ENCODE measurements at places on chromosomes 1 and 21.

DNA sequence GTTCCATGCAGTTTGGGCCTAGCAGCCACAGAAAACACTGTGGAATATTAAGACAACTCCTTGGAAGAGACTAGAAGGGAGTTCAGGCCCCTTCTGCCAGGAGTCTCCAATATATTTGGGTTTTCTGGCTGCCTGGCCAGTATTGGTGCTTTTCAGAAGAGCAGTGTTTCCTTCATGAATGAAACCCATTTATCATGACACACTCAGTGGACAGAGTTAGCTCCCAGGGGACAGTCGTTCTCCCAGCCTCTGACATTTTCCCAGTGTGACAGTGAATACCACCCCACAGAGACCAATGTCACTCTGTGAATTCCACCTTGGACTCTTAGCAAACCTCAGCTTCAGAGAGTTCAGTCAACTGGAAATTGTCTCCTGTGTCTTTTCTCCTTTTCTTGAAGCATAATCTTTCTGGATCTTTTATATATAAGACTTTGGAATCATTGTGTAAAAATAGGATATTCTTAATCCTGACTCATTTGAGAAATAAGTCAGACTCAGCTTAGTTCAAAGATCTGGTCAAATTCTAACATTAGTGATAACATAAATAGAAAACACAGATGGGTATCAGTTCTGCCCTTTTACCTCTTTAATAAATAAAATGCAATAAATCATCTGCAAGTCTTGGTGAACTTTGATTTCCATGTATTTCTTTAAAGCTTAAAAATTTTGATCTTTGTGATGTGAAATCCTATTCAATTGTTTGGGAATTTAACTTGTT is 40.4 kb downstream of the GNG12 start:
- DNase-seq: no peak

- no peak for DNase-seq
Observed at GRCh38 chr1:116732726-116733125, 21.5 kb upstream of the CD2 start.

DNA sequence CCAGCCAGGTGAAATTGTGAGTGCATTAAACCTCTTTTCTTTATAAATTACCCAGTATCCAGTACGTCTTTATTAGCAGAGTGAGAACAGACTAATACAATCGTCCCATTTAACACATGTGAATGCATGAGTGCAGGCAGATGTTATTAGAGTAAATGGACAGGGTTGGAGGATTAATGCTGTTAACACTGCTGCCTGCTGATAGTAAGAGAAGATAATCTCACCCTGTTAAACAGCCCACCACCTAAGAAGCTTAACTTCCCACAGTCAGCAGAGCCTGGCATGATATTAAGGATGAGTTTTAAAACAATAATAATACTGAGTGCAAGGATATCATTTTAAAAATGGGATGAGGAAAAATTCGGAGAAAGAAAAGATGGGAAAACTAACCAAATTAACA is 181.4 kb upstream of the LHX8 start:
- DNase-seq: no peak

- DNase-seq: no peak
Observed at GRCh38 chr1:199937661-199938060, 89.8 kb upstream of the NR5A2 start.

- DNase-seq: no peak
Observed at GRCh38 chr1:184160236-184160635, 108.7 kb downstream of the TSEN15 start.

- DNase-seq: no peak
Observed at GRCh38 chr21:43971201-43971991, 40.7 kb upstream of the TRAPPC10 start.

GRCh38 chr1:38779491-38779890 is 80.1 kb downstream of the RRAGC start:
- no peak for DNase-seq

- no peak for DNase-seq
Observed at GRCh38 chr1:80892539-80892938, 908.2 kb upstream of the ADGRL2 start.

DNA sequence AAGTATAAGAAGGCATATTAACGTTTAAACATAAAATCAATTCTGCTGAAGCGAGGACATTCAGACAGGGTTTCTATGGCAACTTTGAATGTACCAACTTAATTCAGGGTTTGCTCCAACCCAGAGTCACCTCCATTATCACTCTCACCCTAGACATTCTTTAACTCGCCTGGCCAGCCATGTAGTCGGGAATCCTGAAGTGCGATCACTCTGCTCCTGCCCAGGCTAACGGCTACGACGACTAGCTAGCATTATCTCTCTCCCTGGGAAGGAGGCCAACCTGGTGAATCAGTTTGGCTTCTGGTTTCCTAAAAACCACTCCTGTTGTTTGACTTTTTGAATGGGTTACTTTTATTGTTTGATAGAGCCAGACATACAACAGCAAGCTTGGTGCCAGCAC is 38.9 kb upstream of the ZBTB18 start:
- DNase-seq: no peak
